SHP77 treated with DMSO at 0.1 percent for 48 hours (cell line): ENCODE measurements at places on chromosomes 3 and 15.

DNA sequence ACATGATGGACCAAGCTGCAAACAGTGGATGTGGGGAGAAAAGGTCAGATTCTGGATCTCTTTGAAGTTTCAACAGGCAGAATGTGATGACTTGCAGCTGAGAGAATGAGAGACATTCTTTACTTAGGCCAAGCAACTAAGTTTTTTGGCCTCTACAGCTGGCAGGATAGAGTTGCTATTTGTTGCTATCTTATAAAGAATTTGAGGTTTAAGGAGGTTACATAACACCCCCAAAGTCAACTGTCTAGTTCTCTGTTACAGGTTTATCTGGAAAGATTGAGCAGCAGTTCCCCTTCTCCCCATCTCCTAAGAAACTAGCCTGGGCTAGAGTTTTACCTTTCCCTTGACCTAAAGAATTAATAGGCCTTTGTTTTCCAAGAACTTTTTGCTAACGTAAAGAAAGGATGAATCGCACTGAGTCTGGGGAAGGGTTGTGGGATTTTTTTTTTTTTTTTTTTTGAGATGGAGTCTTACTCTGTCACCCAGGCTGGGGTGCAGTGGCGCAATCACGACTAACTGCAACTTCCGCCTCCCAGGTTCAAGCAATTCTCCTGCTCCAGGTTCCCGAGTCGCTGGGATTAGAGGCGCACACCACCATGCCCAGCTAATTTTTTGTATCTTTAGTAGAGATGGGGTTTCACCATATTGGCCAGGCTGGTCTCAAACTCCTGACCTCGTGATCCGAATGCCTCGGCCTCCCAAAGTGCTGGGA is 26.6 kb upstream of the SLMAP start:
- no peak for DNase-seq

DNA sequence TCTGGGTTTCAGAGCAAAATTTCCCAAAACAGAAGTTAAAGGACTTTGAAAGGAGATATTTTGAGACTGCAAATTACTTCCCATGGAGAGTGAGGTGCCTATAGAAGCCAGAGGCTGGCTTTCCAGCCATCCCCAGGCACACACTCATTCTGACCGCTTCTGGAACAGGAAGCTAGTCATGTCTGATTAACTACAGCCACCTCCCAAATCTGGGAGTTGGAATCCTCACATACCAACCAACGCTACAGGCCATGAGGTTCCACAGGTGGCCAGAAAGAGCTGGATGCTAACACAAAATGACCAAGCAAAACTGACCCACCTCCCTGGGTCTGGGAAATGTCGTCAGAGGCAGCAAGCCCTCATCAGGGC is 87.2 kb downstream of the SNRK start:
- DNase-seq = no peak

DNA sequence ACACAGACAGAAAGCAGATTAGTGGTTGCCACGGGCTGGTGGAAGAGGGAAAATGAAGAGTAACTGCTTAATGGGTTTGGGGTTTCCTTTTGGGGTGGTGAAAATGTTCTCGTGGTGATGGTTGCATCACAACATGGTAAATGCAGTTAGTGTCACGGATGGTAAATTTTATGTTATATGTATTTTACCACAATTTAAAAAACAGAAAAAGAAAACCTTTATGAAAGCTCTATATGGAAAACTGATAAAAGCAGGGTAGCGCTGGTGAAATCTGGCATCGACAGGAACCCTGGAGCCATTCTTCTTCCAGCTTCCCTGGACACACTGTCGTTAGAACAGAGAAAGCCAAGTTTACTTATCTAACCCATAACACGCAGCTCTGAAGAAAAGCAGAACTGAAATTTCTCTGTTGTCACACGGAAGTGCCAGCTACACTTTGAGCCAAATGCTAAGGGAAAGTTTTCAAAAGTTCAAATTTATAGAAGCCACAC is 287.7 kb upstream of the NR2F2 start:
- no peak for DNase-seq

DNA sequence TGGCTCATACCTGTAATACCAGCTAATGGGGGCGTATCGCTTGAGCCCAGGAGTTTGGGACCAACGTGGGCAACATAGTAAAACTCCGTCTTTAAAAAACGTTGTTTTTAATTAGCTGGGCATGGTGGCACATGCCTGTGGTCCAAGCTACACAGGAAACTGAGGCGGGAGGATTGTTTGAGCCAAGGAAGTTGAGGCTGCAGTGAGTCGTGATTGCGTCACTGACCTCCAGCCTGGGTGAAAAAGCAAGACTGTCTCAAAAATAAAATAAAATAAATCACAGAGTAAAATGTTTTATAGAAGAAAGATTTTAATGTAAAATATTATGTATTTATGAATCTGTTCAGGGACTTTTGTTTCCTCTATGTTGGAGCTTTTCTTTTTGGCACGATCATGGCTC is 15.3 kb upstream of the STRIT1 start:
- no peak for DNase-seq

GRCh38 chr3:124354150-124354549 is 362.2 kb upstream of the ROPN1 start:
- no peak for DNase-seq

DNA sequence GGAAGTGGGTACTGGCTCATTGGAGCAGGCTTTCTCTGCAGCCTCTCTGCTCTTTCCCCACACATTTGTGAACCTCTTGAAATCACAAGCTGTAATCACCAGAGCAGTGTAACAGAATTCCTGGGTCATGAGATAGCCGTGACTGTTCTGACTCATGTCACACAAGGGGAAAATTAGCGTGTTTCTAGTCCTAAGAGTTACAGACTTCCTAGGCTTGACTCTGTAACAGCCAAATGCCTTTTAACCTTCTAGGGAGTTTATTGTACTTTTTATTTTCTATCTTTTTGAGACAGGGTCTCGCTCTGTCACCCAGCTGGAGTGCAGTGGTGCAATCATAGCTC is 54.7 kb upstream of the TRAK1 start:
- no peak for DNase-seq

- no peak for DNase-seq
These were observed 126.0 kb upstream of the CCNL1 start for GRCh38 chr3:157285966-157286365.
